ENCODE measurements at places on chromosomes 11 and 22. TPM values are rescaled to one million over a fixed set of nuclear protein-coding genes. Genes with fewer than 3 reads are reported as not detected.
A peak's percentile ranks its signal among the peaks of the same experiment; 100 is the strongest.

Gene KIRREL3
- total RNA-seq: not detected

Gene KLHL35
- total RNA-seq: 0.65 TPM

GRCh38 chr11:45079943-45080719, 66.3 kb upstream of the PRDM11 start:
- DNase-seq: peak; percentile 70

DNA sequence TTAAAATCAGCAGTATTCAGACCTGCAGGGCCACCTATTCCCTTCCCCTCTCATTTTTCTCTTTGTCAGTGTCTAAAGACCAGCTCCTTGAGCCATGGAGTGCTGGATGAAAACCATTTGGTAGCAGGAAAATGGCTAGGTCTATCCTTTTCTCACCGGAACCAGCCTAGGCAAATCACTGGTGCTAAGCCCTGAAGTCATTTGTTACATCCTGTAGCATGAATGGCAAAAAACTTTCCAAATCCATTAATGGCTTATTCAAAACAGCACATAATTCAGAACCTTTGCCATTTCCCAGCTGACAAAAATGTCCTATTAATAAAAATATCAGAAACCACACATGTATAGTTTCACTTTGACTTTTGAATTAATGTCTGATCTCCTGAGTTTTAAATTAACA, 209.5 kb upstream of the E2F8 start:
- no peak for DNase-seq

- no peak for DNase-seq
These were observed 31.0 kb upstream of the CHRM4 start for GRCh38 chr11:46422588-46422987.

DNA sequence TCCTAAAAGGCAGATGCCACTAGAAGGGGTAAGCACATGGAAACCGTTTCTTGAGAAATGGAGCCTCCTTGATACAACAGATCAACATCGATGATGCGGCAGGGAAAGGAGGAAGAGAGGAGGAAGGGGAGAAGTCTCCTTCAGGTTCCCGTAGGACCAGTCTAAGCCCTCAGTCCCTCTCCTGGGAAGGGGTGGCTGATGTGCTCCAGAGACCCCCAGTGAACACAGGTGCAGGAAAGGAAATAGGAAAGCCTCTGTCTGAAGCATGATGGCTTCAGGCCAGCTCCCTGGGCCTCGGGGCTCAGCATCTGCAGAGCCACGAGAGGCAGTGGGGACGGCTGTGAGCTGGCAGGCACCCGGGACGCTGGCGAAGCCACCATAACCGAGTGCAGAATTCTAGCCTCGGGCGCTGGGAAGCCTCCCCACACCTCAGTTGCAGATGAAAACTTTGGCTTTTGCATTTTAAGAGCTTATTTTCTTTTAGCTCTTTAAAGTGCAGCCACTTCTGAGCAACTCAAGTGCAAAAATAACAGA, 1.8 kb downstream of the SPATA19 start:
- DNase-seq: no peak
